GM04503 (cell line): ENCODE measurements at places on chromosomes 16 and 17.
A peak's percentile ranks its signal among the peaks of the same experiment; 100 is the strongest.

DNA sequence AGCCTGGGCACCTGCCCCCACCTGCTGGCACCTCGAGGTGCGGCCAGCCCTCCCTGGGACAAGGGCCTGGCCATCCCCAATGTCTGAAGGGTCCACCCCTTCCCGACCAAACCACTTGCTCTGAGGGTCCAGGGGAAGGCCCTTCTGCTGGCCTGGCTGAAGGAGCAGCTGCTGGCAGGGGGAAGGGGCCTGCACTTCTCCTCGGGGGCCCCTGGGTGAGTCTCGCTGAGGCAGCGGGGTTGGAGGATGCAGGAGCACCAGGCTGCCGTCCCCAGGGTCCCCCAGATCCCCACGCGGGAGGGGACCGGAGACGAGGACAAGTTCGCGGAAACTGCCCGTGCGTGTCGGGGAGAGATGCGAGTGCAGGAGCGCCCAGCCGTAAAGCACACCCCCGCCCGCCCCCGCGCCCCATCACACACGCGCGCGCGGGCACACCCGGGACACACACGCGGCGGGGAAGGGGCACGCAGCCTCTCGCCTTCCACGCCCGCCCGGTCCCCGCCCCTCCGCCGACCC, 725 bp upstream of the CACNA1H start:
- DNase-seq = no peak

DNA sequence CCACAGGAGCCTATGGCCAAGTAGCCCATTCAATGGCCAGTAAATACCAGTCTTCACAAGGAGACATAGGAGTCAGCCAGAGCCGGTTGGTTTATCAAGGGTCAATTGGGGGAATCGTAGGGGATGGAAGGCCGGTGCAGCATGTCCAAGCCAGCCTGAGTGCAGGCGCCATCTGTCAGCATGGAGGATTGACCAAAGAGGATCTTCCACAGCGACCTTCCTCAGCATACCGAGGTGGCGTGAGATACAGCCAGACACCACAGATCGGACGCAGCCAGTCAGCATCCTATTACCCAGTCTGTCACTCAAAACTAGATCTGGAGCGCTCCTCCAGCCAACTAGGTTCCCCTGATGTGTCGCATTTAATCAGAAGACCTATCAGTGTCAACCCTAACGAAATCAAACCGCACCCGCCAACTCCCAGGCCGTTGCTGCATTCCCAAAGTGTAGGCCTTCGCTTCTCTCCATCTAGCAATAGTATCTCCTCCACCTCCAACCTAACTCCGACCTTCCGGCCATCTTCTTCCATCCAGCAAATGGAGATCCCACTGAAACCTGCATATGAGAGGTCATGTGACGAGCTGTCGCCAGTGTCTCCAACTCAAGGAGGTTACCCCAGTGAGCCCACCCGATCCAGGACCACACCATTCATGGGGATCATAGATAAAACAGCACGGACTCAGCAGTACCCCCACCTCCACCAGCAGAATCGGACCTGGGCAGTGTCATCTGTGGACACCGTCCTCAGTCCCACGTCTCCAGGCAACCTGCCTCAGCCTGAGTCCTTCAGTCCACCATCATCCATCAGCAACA, 25.0 kb downstream of the CYB561 start:
- DNase-seq = no peak

DNA sequence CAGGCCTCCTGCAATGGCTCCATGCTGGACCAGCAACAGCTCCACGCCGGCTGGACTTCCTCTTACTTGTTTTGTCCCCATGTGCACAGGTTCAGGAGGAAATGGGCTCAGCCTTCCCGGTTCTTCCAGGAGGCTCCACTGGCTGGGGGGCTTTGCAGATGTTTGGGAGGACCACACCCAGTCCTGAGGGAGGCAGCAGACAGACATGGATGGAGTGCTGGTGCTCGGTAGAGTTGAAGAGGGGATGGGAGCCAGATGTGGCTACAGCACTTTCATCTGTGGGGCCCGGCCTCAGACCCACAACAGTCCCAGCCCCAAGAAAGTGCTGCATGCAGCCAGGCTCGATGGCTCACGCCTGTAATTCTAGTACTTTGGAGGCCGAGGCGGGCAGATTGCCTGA, 21.8 kb downstream of the NARF start:
- DNase-seq = no peak

GRCh38 chr16:68749432-68749831, 12.3 kb downstream of the CDH1 start:
- DNase-seq = no peak

- DNase-seq = no peak
Measured at GRCh38 chr17:52201767-52202519, 43.4 kb upstream of the CA10 start.

DNA sequence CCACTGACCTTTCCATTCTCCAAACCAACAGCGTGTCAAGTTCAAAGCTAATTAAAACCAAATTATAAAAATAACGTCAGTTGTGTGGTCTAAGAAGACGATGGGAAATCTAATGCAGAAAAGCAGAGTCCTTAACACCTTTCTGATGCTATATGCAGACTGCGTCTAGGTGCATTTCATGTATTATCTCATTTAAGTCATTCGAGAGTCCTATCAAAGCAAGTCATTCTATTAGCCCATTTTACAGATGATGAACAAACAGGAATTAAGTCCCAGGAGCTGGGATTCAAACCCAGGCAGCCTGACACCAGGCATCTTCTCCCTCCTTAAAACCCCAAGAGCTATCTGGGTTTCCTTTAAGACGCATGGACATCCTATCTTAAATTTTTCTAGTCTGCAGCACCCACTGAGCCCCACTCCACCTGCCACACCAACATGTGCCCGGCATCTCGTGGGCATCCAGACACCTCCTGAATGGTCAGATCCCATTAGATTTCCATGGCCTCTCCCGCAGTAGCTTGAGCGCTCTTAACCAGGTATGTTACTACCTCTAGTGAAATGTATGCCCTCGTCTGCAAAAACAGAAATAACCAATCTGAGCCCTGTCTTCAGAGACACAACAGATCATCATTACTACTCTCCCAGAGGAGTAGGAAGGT, 115.1 kb downstream of the ZFHX3 start:
- no peak for DNase-seq

GRCh38 chr16:85902366-85903155, 3.6 kb downstream of the IRF8 start:
- no peak for DNase-seq

GRCh38 chr16:24853830-24854229, 8.1 kb downstream of the SLC5A11 start:
- DNase-seq = no peak

- no peak for DNase-seq
Measured at GRCh38 chr17:82402865-82403264, 15.3 kb upstream of the HEXD start.

GRCh38 chr16:24150282-24150681, 105.9 kb upstream of the CACNG3 start:
- DNase-seq = no peak

DNA sequence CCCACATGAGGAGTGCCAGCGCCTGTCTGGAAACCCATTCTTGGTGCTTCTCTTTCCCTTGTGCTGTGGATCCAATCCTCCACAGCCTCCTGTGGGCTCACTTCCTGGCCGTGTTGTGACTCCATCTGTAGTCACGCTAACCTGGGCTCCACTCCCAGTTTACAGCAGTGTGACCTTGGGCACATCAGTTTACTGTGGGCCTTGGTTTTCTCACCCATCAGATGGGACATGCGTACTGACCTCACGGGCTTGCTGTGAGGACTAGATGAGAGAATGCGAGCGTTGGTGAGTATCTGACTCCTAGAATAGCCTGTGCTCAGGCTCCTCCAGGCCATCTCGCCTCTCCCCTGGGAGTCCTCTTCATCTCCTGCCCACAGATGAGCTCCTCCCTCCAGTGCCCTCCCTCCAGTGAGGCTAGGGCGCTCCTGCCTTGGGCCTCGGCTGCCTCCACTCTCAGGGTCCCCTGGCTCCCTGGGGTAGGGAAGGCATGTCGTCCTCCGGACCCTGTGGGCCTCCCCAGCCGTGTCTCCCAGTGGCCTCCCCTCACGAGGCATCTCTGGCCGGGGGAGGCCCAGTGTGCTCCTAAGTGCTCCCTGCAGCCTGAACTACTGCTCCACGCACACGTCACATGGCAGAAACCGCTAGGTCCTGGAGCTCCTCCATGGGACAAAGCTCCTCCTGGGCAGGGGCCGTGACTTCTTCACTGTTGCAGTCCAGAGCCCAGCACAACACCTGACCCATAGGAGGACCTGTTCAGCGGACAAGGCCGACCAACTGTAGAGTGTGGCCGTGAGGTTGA, 5.2 kb upstream of the FOXJ1 start:
- DNase-seq = no peak

- no peak for DNase-seq
Measured at GRCh38 chr17:30379303-30379902, 676 bp downstream of the CPD start.

DNA sequence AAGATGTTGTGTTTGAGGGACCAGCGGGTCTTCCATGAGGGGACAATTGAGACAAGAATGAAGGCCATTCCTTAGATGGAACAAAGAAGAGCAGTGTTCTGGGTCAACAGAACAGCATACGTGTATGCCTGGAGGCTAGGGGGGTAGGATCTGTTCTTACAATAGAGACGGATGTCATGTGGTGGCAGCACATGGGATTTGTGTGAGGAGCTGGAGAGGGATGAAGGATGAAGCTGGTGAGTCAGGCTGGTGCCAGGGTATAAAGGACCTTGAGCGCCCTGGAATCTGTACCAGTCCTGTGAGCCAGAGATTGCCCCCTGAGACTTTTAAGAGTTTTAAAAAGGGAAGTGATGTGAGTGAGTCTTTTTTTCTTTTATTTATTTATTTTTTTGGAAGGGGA, 22.8 kb upstream of the WFDC1 start:
- DNase-seq = no peak

DNA sequence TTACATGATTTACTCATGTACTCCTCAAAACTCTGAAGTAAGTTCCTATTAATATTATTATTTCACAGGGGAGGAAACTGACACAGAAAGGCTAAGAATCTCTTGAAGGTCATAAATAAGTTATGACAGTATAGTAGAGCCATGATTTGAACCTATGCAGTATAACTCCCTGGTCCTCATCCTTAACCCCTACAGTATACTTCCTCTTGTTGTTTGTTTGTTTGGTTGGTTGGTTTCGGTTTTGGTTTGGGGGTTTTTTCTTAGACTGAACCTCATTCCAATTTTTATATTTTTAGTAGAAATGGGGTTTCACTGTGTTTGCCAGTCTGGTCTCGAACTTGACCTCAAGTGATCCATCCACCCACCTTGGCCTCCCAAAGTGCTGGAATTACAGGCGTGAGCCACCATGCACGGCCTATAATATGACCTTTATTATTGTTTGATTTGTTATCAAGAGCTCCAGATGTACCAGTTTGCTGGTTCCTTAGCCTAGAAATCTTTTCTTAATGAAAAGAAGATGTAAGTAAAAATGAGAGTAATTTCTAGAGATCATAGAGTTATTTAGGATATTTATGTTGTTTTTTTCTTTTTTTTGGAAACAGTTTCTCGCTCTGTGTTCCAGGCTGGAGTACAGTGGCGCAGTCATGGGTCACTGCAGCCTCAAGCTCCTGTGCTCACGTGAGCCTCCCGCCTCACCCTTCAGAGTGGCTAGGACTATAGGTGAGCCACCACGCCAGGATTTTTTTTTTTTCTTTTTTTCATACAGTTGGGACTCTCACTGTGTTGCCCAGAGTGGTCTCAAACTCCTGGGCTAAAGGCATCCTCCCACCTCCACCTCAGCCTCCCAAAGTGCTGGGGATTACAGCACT, 4.8 kb downstream of the PRR11 start:
- DNase-seq = no peak

DNA sequence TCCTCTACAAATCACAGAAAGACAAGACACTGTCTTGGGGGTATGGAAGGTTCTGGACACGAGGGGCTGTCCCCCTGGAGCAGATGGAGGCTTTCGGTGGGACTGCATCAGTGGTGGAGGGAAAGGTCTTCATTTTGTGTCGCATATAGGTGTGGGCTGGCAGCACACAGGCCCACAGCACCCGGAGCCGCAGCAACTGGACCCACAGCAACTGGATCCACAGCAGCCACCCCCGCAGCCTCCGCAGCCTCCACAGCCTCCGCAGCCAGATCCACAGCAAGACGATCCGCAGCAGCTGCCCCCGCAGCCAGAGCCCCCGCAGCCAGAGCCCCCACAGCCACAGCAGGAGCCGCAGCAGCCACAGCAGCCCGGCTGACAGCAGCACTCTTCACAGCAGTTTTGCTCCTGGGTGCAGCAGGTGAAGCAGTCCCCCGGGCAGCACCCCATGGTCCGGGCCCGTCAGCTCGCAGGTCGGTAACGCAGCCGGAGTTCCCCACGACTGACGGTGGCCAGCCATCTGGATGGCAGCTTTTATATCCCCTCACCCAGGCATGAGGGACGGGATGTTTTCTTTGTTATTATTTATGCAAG, at the start of gene KRTAP17-1:
KRTAP17-1 (minus strand) TSS at position 507 of the 591 bp plus-strand sequence; CDS start at position 447, 60 bp downstream.
- DNase-seq = no peak

GRCh38 chr17:59327981-59328290, 3.5 kb upstream of the YPEL2 start:
- DNase-seq = no peak

- no peak for DNase-seq
Measured at GRCh38 chr17:74744349-74744713, 4.1 kb upstream of the NHERF1 start.

DNA sequence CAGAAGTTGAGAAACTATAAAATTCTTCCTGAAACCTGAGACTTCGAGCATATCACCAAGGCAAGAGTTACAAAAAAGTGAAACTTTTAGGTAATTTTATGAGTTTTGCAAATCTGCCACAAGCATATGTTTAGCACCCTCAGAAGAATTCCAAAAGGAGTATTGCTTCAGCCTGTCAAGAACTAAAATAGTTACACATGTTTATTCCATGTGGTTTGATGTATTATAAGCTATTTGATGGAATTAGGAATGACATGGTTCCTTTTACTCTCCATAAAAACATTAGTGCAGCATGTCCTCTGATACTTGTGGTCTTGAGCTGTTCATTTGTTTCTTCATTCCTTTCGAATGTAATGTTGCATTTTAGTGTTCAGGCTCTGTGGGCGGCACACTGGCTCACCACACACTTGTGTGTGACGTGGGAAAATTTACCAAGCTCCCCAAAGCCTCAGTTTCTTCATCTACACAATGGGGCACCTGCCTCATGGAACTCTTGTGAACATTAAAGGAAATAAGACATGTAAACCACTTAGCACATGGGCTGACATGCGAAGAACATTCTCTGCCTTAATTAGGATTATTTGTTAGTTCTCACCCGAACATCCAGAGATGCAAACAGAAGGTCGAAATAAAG, 204.2 kb upstream of the FOXF1 start:
- DNase-seq = peak; percentile 20

DNA sequence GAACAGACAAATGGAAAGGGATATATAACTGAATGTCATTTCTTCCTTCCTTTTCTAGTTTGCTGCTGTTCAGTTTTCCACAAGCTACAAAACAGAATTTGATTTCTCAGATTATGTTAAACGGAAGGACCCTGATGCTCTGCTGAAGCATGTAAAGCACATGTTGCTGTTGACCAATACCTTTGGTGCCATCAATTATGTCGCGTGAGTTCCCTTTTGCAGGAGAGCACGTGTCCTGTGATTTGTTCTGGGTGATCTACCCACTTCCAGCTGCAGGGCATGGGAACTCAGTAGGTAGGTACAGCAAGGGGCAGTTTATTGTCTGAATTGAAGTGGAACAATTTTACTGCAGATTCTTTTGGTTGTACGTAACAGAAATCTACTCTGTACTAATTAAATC, 8.8 kb downstream of the ITGAL start:
- DNase-seq = no peak

GRCh38 chr17:79045842-79046196, 21.9 kb downstream of the C1QTNF1 start:
- no peak for DNase-seq
